Choroid plexus epithelial cell (primary cell): ENCODE measurements at places on chromosomes 1 and 21.

DNA sequence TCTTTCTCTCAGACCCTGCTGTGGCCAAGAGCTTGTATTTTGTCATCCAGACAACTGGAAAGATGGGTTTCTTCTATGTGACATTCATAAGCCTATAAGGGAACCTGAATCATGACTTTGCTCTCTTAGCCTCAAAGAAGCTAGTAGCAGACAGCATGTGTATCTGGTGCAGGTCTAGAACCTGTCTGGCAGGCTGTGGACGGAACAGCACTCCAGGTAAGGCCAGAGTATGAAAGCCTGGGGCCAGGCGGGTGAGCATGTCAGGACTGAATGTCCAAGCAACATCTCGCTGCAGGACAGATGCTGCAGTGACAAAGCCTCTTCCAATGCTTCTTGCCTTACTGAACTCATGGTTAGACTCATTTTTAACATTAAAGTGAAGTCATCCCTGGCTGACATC is 32.8 kb downstream of the AKNAD1 start:
- DNase-seq, result no peak

DNA sequence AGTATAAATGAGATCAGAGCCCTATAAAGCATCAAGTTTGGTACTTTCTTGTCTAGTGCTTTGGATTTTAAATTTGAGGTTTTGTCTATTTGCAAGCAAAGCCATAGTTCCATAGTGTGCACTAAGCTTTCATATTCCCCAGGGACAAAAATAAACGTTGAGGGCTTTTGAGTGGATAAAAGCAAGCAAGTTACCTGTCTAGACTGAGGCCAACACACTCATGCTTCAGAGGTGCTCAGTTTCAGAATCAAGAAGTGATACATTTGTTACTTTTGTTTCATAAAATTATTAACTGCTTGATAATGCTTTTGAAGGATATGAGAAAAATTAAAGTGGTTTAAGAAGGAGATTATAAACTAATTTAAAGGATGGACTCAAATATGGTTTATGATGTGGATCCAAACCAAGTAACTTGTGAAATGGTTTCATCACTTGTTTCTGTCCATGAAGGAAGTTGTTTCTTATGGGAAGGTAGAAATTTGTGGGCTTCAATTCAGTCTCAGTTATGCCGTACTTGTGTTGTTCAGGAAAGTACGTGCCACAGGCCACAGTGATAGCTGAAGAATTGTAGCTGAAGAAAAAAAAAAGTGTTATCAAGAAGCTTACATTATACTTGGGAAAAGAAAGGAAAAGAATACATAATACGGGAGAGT is 71.2 kb downstream of the CHRM3 start:
- DNase-seq, result no peak

GRCh38 chr21:45640001-45640887 is 3.3 kb upstream of the PCBP3 start:
- DNase-seq, result peak; percentile 45

DNA sequence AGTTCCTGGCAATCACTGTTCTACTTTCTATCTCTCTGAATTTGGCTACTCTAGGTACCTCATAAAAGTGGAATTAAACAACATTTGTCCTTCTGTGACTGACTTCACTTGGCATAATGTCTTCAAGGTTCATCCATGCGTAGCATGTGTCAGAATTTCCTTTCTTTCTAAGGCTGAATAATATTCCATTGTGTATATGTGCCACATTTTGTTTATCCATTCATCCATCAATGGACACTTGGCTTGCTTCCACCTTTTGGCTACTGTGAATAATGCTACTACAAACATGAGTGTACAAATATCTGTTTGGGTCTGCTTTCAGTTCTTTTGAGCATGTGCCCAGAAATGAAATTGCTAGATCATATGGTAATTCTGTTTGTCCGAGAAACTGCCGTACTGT is 14.7 kb downstream of the CACHD1 start:
- DNase-seq, result no peak

- DNase-seq, result no peak
These were observed 241.7 kb upstream of the RAB4A start for GRCh38 chr1:229028987-229029878.

- no peak for DNase-seq
These were observed 10.5 kb downstream of the CEP104 start for GRCh38 chr1:3846541-3846940.
